Cardiac muscle cell (in vitro differentiated cells and primary cell): ENCODE measurements at places on chromosomes 5 and 9. TPM values are rescaled to one million over a fixed set of nuclear protein-coding genes. Genes with fewer than 3 reads are reported as not detected.

The ST8SIA4 gene
- total RNA-seq: 0.06 and 0.11 TPM in 2 replicates

The FSD1L gene
- 4.3 and 8.8 TPM in 2 replicates for total RNA-seq

The C9orf50 gene
- total RNA-seq: 1.8 and 2.5 TPM in 2 replicates

DNA sequence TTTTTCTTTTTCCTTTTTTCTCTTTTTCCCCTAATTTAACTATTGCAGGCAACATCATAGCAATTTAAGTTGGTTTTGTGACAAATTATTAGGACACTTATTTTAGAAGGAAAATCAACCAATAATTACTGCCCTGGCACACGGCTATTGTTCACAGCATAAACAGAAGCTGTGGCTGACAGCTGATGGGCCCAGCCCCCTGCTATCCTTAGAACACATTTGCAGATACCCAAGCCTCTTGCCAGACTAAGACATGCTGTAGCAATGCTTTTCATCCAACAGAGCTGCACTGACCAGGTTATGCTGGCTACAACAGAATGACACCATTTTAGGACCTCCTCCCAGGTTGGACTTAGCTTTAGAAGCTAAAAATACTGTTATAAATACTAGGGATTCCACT is 852.7 kb upstream of the DMAC1 start:
- H3K4me3 ChIP-seq: no peak overlapping the region
- H3K27me3 ChIP-seq: no peaks in the 10 kb centered on the region
- DNase-seq: no peak
- H3K27ac ChIP-seq: no peak overlapping the region
- H3K4me1 ChIP-seq: peaks cover 22% of the 10 kb centered on the region

The LHX2 gene
- total RNA-seq: 0.53 and 1.3 TPM in 2 replicates

DNA sequence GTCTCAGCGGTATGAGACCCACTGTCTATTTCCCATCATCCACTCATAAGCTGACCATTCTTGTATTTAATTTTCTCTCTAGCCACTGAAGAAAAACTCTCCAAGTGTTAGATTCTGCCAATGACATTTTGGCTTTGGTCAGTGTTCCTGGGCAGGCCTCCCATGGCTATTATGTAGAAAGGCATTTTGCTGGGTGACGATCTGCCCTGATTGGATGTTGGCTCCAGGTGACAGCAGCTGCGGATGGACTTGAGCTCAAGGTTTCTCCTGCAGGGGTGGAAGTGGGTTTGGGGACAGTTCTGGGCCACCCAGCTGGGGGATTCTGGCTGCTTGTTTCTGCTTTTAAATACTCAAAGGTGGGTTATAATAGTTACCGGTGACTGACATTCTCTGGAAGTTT is 31.6 kb downstream of the ACSL6 start:
- no peak for DNase-seq
- H3K27ac ChIP-seq: no peak overlapping the region
- H3K36me3 ChIP-seq: no peaks in the 10 kb centered on the region
- no peaks in the 10 kb centered on the region for H3K4me1 ChIP-seq

DNA sequence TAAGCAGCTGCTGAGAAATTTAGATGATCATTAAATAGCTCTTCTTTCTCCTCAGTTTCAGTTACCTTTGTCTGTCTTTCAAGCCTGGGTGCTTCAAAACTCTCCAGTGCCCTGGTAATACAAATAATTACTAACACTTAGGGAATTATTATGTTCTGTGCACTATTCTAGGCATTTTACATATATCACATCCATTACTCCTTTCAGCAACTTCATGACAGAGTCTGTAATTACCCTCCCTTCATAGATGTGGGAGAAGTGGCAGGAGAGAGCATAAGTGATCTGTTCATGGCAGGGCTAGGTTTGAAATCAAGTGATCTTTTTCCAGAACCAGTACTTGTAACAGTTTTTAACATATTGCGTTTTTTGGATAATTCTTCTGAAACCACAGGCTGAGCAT is 32.0 kb downstream of the MAN2A1 start:
- no peaks in the 10 kb centered on the region for H3K36me3 ChIP-seq
- H3K27ac ChIP-seq: no peak overlapping the region
- no peaks in the 10 kb centered on the region for H3K4me1 ChIP-seq
- no peak for DNase-seq

The CCL21 gene
- total RNA-seq: 3.6 and 8.2 TPM in 2 replicates

DNA sequence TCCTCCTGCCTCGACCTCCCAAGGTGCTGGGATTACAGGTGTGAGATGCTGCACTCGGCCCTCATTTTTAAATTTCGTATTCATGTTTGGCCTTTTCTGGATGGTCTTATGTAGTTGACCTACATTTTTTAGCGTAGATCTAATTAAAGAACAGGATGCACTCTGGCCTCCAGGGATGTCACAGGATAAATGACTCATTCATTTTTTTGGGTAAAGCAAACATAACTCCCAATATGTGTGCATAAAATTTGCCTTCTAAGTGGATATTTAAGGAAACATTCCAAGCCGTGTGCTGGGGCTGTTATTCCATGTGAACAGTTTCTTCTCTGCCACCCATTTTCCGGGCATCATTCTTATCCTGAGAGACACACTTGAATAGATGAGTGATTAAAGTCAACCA is 501.6 kb downstream of the IRX1 start:
- peaks cover 34% of the 10 kb centered on the region for H3K4me1 ChIP-seq
- DNase-seq: no peak
- H3K4me3 ChIP-seq: no peak overlapping the region
- no peak overlapping the region for H3K27ac ChIP-seq

The ANKDD1B gene
- total RNA-seq: 0.09 TPM in 1 of 2 replicates, not detected in the other

DNA sequence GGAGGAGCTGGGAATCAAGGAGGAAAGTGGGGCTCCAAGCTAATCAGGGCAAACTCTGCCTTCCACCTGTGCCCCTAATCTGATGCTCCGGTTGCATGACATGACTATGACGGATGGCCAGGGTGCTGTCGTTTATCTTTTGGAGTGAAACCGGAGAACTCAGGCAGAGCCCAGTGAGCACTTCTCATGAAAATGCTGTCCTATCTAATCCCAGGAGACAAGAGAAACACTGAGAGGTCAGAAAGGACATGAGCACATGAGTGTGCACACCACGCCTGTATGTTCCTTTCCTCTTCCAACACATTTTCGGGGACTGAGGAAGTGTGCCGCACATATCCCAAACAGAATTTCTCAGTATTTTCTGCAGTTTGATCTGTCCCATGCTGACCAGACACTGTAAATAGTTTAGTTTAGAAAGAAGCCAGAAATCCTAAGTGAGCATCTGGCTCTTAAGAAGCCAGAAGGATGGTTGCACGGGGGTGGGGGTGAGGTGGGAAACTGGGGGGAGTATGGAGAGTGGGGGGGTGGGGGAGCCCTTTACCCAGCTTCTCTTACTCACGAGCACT is 217.1 kb downstream of the TSSK1B start:
- H3K4me3 ChIP-seq: peak overlapping the region; percentile 10
- peak overlapping the region; percentile 92 for H3K27ac ChIP-seq

DNA sequence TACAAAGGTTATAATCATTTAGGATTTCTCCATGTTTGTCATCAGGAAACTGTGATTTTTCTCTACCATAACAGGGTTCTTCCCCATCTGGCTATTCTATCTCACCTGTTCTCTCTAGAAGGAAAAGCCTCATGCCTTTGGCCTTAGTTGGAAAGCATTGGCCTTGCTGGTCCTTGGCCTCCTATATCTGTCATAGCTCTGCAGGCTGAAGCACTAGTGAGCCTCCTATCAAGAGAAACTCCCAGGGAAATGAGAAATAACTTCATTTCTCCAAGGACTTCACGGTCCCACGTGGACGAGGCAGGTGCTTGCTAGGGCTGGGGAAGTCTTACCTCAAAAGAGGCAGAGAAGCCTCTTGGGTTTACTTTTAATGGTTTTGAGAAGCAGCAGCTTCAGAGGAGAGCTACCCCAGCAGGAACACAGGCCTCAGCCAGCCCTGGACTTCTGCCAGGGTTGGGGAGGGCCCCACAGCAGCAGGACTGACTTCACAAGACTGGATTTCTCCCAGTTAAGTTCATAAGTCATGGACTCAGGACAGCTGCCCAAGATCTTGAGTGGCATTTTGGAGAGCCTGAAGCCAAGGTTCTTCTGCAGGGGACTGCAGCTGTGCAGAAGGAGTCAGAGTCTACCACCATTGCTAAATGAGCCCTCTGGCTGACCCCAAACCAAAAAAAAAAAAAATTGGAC is 15.8 kb upstream of the PSAT1 start:
- H3K27me3 ChIP-seq: no peaks in the 10 kb centered on the region
- H3K27ac ChIP-seq: peak overlapping the region; percentile 80
- peaks cover 44% of the 10 kb centered on the region for H3K4me1 ChIP-seq
- no peaks in the 10 kb centered on the region for H3K36me3 ChIP-seq
- DNase-seq: peak; percentile 82
- H3K4me3 ChIP-seq: no peak overlapping the region

The DNAH5 gene
- under 0.01 and 0.03 TPM in 2 replicates for total RNA-seq

The TMC1 gene
- not detected in 2 replicates for total RNA-seq

DNA sequence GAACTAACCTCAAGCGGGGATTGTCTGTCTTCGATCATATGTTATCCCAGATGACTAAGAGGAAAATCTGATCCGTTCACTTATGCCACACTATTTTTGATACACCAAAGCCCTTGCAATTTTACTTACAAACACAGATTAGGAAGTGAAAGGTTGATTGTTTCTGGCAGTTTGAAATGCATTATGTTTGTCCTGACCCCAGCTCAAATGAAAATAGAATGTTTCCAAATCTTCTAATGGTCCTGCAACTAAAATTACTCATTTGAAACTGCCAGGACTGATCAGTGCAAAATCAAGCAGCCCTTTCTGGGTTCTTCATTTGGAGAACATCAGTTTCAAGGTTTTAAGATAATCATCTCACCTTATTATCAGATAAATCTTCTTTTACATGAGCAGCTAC is 696.7 kb upstream of the WWC1 start:
- H3K4me1 ChIP-seq: no peaks in the 10 kb centered on the region
- H3K36me3 ChIP-seq: no peaks in the 10 kb centered on the region
- no peak overlapping the region for H3K4me3 ChIP-seq

GRCh38 chr5:155786108-155786507 is 540.9 kb upstream of the SGCD start:
- no peak overlapping the region for H3K4me3 ChIP-seq
- no peak for DNase-seq
- H3K27ac ChIP-seq: no peak overlapping the region
- H3K4me1 ChIP-seq: no peaks in the 10 kb centered on the region
- H3K36me3 ChIP-seq: no peaks in the 10 kb centered on the region

GRCh38 chr5:160960592-160960991 is 108.6 kb upstream of the ATP10B start:
- H3K4me3 ChIP-seq: no peak overlapping the region
- no peaks in the 10 kb centered on the region for H3K4me1 ChIP-seq
- no peaks in the 10 kb centered on the region for H3K36me3 ChIP-seq
- no peak for DNase-seq
- no peaks in the 10 kb centered on the region for H3K27me3 ChIP-seq
- H3K27ac ChIP-seq: no peak overlapping the region

The CSF1R gene
- total RNA-seq: 0.04 TPM in 1 of 2 replicates, not detected in the other

- H3K4me3 ChIP-seq: no peak overlapping the region
- H3K36me3 ChIP-seq: no peaks in the 10 kb centered on the region
- no peak overlapping the region for H3K27ac ChIP-seq
- DNase-seq: peak; percentile 32
- H3K4me1 ChIP-seq: peaks cover 11% of the 10 kb centered on the region
These were observed 8.9 kb downstream of the RABGAP1 start for GRCh38 chr9:122949696-122950095.

- H3K4me3 ChIP-seq: no peak overlapping the region
- no peaks in the 10 kb centered on the region for H3K27me3 ChIP-seq
- H3K27ac ChIP-seq: no peak overlapping the region
- no peaks in the 10 kb centered on the region for H3K36me3 ChIP-seq
- no peak for DNase-seq
These were observed 380.5 kb downstream of the RAB3C start for GRCh38 chr5:58963361-58963760.

DNA sequence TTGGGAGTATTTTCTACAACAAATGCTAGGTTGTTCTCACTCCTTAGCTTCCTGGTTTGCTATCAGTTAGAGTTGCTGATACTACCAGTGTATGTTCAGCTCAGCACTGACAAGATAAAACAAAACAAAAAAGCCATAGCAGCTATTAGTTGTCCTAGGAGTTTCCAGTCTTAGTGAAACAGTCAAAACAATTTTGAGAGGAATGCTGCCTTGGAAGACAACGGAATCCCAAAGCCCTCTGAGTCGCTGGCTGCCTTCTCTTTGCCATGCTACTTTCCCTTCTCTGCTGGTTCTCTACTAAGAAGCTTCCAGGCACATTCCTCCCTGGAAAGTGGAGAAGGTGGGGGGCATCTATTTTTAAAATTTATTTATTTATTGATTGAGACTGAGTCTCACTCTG is 5.4 kb upstream of the CREBRF start:
- no peak overlapping the region for H3K27ac ChIP-seq
- H3K36me3 ChIP-seq: no peaks in the 10 kb centered on the region
- DNase-seq: no peak
- H3K27me3 ChIP-seq: no peaks in the 10 kb centered on the region
- H3K4me3 ChIP-seq: no peak overlapping the region
